ENCODE measurements at places on chromosomes 5 and 9.

DNA sequence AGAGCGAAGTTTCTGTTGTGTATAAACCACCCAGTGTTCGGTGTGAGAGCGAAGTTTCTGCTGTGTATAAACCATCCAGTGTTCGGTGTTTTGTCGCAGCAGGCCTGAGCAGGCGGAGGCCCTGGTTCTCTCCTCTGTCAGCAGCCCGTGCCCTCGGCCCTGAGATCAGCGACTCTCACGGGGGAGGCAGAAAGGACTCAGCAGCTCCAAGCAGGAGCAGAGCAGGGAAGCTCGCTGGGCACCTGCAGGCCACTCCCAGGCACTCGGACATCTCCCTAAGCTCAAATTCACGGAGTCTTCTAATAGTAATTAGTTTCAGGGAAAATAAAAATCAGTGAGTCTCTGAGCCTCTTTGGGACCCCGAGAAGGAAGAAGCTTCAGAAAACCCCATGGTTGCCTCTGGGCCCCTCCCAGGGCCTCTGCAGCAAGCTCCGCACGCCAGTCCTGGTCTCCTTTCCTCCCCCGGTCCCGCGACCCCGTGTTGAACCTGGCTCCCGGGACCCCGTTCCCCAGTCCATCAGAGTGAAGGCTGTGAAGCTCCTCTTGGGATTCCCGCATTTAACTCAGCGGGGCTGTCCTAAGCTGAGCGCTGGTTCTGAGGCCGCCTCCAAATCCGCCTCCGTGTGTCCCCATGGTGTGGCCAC, 81.9 kb upstream of the ADAMTS2 start:
- no peak for DNase-seq
- H3K27me3 ChIP-seq, result peaks cover 12% of the 10 kb centered on the region
- no peaks in the 10 kb centered on the region for H3K36me3 ChIP-seq
- H3K27ac ChIP-seq, result peak overlapping the region; percentile 68
- peaks cover 21% of the 10 kb centered on the region for H3K4me1 ChIP-seq
- no peak overlapping the region for H3K4me3 ChIP-seq

GRCh38 chr9:133609311-133610098, at the start of gene FAM163B:
FAM163B (minus strand) TSS chr9:133609389; CDS start chr9:133580223, 29,166 bp downstream.
- peaks cover 4% of the 10 kb centered on the region for H3K4me1 ChIP-seq
- peaks cover 78% of the 10 kb centered on the region for H3K27me3 ChIP-seq
- DNase-seq, result peak; percentile 96
- H3K27ac ChIP-seq, result no peak within 1 kb of the TSS
- no peaks in the 10 kb centered on the region for H3K36me3 ChIP-seq

DNA sequence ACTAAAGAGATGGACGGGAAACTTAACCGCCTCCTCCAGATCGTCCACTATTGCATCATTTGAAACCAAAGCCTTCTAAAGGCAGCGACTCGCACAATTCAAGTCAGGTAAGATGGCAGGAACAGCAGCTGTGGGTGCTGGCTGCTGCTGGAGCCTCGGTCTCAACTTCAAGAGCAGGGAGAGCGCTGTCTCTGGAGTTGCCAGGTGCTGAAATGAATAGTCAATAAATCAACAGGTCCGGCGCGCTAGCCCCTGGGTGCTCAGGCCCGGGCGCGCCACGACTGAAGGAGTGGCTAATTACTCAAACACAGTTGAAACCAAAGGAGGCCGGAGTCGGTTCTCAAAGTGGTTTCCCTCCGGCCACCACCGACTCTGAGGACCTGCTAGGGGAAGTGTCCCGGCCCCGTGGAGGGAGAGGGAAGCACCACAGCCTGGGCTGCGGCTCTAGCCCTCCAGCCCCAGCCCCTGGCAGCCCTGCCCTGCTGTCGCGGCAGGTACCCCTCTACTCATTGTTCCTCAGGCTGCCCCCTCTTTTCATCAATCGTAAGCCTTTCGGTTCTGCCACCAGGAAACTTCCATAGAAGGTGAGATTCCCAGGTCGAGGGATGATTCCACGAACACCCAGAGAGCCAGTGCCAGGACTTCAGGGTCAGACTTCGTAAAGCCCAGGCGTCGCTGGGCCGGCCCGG, 804 bp downstream of the TTC39B start:
- peaks cover 2% of the 10 kb centered on the region for H3K27me3 ChIP-seq
- H3K27ac ChIP-seq, result peak overlapping the region; percentile 85
- DNase-seq, result peak; percentile 61
- H3K4me1 ChIP-seq, result peaks cover 27% of the 10 kb centered on the region
- peak overlapping the region; percentile 98 for H3K4me3 ChIP-seq

GRCh38 chr9:99231711-99232110, 9.6 kb downstream of the SEC61B start:
- H3K4me1 ChIP-seq, result no peaks in the 10 kb centered on the region
- no peak overlapping the region for H3K4me3 ChIP-seq
- H3K27me3 ChIP-seq, result no peaks in the 10 kb centered on the region

GRCh38 chr5:110265162-110265561, 461.3 kb downstream of the TMEM232 start:
- DNase-seq, result no peak
- no peak overlapping the region for H3K27ac ChIP-seq
- no peaks in the 10 kb centered on the region for H3K36me3 ChIP-seq
- H3K27me3 ChIP-seq, result peaks cover 7% of the 10 kb centered on the region

DNA sequence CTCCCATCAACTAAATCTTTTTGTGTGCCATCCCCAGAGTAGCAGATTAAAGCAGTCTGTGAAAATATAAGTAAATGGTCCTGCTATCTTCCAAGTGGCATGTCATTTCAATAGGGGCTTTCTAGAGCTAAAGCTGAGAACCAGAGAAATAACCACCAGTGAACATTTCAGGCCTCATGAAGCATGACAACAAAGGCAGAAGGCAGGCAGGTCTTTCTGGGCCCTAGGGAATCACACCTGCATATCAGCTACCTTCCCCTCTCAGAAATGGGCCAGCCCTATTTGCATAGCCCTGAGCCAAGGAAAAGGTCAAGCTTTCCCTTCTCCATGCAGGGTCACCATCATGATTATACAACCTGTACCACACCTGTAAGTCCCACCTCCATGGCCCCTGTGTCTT, 205.3 kb downstream of the DEPDC1B start:
- peak overlapping the region; percentile 8 for H3K27ac ChIP-seq
- H3K4me1 ChIP-seq, result peaks cover 13% of the 10 kb centered on the region
- DNase-seq, result no peak
- no peak overlapping the region for H3K4me3 ChIP-seq

- peaks cover 2% of the 10 kb centered on the region for H3K27me3 ChIP-seq
- peak overlapping the region; percentile 73 for H3K4me3 ChIP-seq
- peaks cover 99% of the 10 kb centered on the region for H3K4me1 ChIP-seq
- H3K27ac ChIP-seq, result peak overlapping the region; percentile 96
- DNase-seq, result peak; percentile 79
These were observed 666.4 kb upstream of the ZNF608 start for GRCh38 chr5:125412561-125413495.

DNA sequence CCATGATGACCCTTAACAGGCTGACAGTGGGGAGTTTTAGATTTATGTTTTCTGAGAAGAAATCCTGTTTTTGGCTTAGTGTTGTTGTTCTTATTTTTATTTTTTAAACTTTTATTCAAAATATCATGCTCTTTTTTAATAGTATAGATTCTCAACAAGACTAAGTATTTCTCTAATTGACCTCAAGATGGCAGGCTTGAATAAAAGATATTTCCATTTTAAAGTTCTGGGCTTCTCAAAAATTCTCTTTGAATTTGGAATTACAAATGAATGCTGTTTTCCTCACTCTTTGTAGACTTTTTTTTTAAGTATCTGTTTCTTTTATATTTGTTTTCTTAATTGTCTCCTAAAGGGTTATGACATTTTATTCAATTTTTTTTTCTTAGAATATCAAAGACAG, 50.0 kb upstream of the SH3GL2 start:
- no peaks in the 10 kb centered on the region for H3K4me1 ChIP-seq
- DNase-seq, result no peak
- H3K4me3 ChIP-seq, result no peak overlapping the region
- H3K27ac ChIP-seq, result no peak overlapping the region
- peaks cover 6% of the 10 kb centered on the region for H3K27me3 ChIP-seq
- no peaks in the 10 kb centered on the region for H3K36me3 ChIP-seq

DNA sequence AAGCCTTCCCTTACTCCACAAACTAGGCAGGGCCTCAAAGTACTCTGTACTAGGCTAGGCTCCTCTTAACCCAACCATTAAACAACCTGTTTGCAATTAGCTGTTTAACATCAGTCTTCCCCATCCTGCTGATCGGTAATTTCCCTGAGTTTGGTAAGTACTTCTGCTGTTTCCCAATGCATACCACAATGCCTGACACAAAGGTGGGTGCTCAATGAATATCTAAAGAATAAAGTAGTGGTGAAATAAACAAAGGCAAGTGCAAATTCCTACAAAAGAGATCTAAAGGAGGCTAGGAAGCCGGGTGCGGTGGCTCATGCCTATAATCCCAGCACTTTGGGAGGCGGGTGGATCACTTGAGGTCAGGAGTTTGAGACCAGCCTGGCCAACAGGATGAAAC, 25.0 kb downstream of the FBXW2 start:
- peak overlapping the region; percentile 40 for H3K27ac ChIP-seq
- H3K4me1 ChIP-seq, result no peaks in the 10 kb centered on the region
- no peak for DNase-seq
- peaks cover 2% of the 10 kb centered on the region for H3K27me3 ChIP-seq

GRCh38 chr5:143551820-143552251, 148.3 kb upstream of the NR3C1 start:
- no peak overlapping the region for H3K27ac ChIP-seq
- H3K36me3 ChIP-seq, result peaks cover 5% of the 10 kb centered on the region
- no peak overlapping the region for H3K4me3 ChIP-seq
